ENCODE measurements at places on chromosomes 4 and X.
A peak's percentile ranks its signal among the peaks of the same experiment; 100 is the strongest.

DNA sequence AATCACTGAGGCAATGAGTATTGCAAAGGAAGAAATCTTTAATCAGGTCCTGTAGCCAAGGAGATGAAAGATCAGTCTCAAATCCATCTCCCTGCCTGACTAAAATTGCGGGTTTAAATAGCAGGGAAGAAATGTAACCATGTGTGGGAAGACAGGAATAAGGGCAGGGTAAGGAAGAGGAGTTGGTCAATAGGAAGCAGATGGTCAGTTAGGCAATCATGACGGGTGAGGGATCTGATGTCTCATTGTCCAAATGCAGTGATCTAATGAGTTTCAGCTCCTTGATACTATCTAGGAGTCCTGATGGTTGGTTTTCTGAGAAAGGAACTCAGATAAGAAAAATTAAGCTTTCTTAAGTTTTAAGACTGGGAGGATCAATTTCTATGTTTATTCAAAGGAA is 200.8 kb downstream of the SPATA18 start:
- no peak for DNase-seq

DNA sequence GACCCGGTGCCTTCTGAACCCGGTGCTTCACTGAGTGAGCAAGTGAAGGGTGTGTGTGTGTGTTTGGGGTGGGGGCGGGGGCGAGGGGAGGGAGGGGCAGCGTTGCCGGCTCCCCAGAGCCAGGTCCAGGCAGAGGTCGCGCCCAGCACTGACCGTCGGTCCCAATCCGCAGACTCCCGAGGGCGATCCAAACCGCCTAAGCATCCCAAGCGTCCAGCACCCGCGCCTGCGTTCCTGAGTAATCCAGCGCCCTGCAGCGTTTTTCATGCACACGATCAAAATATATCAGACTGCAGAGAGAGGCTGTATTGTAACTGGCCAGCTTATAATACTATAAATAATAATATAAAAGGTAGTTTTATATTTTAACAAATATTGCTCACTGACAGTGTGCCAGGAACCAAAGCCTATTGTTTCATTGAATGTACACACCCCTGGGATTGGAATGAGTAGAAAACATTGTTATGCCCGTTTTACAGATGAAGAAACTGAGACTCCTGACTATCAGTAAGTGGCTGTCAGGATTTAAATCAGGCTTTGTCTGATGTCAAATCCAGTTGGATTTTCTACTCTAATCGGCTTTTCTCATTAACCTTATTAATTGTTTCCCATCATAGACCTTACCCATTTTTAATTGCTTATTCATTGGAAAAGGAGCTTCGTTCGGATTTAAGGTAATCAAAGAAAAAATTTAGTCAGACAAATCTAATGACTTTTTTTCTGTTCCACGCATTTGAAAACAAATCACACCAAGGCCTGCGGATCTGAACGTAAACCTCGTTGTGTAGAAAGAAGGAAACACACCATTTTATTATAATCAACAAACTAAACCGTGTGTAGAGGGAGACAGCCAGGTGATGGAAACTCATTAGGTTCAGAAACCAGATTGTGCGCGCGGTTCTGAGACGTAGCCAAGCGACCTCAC is 4.0 kb upstream of the NKX3-2 start:
- DNase-seq: no peak

GRCh38 chrX:475926-476723 is 89.4 kb upstream of the PPP2R3B start:
- DNase-seq: no peak

GRCh38 chrX:11557120-11557519 is 108.6 kb downstream of the ARHGAP6 start:
- DNase-seq: no peak

DNA sequence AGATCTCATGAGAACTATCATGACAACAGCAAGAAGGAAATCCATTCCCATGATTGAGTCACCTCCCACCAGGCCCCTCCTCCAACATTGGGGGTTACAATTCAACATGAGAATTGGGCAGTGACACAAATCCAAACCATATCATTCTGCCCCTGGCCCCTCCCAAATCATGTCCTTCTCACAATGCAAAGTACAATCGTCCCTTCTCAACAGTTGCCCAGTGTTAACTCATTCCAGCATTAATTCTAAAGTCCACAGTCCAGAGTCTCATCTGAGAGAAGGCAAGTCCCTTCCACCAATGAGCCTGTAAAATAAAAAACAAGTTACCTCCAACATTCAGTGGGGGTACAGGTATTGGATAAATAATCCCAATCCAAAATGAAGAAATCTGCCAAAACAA is 14.9 kb upstream of the CLDN34 start:
- DNase-seq: no peak

- no peak for DNase-seq
These were observed 84.1 kb downstream of the TMEM164 start for GRCh38 chrX:110086916-110087484.

DNA sequence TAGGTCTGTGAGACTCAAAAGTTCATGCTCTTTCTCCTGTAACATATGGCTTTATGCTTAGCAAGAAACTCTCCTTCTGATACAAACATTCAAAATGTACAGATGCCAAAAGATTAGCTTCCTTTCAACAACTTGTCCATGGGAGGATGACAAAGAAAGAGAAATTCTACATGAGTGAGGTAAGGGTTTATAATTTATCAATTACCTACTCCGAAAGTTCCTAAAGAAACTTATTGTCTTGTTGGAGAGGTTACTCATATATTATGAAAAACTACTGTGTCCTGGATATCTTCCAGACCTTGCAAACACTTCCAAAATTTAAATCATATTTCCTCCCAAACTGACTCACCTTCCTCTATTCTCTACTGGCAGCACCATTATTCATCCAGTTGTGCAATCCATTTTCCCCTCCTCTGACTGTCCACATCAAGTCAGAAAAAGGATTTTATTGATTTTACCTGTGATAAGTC is 65.1 kb downstream of the ENPEP start:
- no peak for DNase-seq

GRCh38 chr4:21304540-21304887 is 604.3 kb downstream of the PACRGL start:
- DNase-seq: no peak

GRCh38 chr4:156102411-156102810 is 148.7 kb upstream of the CTSO start:
- no peak for DNase-seq

GRCh38 chrX:115616943-115617563 is 56.1 kb downstream of the PLS3 start:
- no peak for DNase-seq

- DNase-seq: no peak
These were observed 21.6 kb downstream of the SCD5 start for GRCh38 chr4:82776925-82777542.

- DNase-seq: no peak
These were observed 317.4 kb downstream of the STIM2 start for GRCh38 chr4:27178061-27178460.

- DNase-seq: no peak
These were observed 52.9 kb upstream of the HPGDS start for GRCh38 chr4:94395562-94395961.

DNA sequence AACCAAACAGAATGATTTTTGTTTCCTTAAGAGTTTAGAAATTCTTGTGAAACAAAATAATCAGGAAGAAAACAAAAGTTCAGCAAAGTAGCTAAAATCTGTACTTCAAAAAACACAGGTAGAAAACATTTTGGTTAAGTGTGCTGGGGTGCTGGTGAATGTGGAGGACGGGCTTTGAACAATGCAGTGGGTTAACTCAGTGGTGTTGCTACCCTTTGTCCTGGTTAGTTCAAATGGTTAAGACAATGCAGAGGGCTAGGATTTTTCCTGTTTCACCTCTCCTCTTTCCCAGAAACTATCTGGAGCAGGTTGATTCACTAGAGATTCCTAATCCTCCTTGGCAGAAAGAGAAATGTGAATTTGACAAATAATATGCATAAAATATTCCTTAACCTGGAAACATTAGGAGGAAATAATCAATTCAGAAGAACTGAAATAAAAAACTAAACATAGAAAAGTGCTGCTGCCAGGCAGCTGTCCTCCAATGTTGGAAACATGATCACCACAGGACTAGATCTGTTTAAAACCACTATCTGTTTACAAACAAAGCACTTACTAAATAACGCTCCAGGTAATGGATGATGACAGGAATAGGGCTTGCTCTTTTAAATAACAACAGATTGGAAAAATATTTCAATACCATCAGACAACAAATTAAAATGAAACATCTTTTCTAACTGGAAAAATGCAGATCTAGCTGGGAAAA is 148.9 kb downstream of the MAML3 start:
- no peak for DNase-seq

DNA sequence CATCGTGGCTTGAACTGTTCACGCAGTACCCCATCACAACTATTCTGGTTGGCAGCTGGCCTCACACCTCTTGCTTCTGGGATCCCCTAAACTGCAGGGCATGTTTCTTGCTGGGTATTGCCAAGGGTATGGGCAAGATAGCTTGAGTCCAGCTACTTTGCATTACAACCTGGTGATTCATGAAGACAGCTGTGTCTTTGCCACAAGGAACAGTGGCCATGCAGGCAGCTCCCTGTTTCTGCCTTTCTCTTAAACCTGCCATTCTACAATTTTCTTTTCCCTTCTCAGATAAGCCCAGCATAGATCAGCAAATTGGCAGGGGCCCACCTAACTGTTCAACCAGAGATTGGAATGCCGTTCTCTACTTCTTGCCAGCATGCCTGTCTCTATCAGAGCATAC is 42.8 kb downstream of the TENM3 start:
- DNase-seq: no peak

DNA sequence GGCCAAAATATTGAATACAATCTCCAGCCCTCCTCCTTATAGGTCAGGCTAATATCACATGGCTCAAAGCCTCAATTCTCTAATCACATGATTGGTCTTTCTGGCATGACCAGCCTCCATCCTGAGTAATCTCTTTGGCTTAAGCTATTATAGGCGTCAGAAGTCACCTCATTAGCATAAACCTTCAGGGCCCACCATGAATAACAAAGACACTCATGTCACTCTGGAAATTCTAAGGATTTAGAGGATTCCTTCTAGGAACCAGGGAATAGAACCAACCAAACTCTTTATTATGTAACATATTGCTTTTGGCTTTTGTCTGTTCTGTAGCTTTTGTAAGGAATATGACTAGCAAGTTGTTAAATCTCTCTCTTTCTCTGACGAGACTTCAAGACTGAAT is 109.2 kb upstream of the IGFBP7 start:
- DNase-seq: no peak

DNA sequence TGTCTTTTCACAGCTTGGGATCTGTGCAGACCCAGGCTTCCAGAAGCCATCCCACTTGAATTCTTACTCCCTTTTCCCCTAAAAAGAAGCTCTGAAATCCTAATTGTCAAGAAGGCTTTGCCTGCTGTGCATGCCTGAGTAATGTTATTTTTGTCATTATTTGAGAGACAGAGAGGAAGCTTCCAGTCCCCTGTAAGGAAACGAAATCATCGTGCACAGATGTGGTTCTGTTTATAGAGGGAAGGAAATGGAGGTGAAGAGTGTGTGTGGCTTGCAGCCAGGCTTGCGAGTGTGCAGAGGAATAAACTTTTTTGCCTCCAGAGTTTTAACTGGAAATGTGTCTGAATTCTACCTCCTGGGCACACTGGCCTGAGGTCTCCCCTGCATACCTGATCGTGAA is 70.2 kb downstream of the TBL1X start:
- no peak for DNase-seq

DNA sequence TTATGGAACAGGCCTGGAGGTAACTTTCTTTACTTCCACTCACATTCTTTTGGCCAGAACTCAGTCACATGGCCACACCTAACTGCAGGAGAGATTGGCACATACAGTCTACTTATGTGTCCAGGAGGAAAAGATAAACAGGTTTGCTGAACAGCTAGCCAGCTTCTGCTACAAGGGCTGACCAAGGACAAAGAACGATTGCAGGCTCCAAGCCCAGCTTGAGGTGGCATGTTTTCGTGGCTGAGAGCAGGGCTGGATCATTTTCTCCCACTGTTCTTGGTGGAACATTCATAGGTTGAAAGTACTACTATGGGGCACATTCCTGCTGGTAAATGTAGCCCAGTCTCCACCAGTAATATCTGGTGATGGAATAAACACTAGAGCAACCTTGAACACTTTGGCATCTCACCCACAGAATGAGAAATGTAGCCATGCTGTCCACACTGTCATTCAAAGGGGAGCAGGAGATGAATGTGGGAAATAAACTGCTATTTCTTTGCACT is 28.2 kb downstream of the NHS start:
- peak; percentile 3 for DNase-seq
